ENCODE measurements at places on chromosomes 1 and 21. TPM values are rescaled to one million over a fixed set of nuclear protein-coding genes. Genes with fewer than 3 reads are reported as not detected.

DNA sequence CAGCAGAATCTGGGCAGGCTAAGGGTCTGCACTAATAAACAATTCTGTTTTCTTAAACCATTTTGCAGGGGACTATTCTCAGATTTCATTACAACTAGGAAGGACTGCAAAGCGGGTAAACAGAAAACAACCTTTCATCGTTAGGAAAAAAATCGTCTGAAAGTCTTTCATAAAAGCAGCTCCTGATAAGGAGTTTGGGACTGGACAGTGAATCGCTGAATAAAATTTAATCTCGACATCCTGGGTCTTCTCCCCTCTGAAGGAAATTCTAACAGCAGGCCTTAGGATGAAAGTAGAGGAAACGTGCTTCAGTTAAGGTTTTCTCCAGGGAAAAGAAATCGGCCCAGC, 471 bp upstream of the MTF2 start:
- DNase-seq: no peak

DNA sequence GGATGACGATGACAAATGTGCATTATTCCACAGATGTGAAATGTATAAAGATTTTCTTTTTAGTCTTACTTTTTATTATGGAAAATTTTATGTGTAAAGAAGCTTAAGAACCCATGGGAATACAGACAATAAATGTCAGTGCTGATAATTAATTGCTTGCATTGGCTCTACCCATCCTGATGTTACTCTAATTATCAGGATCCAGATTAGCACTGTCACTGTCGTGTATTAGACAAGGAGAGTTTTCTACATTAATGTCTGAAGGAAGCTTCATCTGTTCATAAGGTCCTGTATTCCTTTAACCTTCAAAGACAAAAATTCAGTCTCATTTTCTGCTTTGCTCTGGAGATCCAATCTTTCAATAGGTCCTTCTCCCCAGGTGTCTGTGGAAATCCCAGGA, 259.1 kb upstream of the ADAMTS5 start:
- DNase-seq: no peak

DNA sequence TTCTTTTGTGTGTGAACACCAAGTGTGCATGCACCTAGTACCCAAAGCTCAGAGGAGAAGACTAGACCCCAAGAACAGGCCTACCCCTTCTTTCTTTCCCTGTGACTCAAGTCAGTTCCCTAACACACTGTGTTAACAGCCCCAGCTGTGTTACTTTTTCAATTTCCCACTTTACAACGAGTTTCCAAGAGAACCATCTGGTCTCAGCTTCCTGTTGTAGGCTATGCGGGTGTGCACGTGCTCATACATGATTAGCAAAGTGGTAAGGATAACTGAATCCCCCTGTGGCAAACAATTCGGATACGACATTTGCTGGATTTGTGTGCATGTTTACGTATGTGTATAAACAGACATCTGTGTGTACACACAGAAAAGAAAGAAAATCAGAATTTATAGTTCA, 17.9 kb downstream of the IFNAR2 start:
- DNase-seq: no peak

DNA sequence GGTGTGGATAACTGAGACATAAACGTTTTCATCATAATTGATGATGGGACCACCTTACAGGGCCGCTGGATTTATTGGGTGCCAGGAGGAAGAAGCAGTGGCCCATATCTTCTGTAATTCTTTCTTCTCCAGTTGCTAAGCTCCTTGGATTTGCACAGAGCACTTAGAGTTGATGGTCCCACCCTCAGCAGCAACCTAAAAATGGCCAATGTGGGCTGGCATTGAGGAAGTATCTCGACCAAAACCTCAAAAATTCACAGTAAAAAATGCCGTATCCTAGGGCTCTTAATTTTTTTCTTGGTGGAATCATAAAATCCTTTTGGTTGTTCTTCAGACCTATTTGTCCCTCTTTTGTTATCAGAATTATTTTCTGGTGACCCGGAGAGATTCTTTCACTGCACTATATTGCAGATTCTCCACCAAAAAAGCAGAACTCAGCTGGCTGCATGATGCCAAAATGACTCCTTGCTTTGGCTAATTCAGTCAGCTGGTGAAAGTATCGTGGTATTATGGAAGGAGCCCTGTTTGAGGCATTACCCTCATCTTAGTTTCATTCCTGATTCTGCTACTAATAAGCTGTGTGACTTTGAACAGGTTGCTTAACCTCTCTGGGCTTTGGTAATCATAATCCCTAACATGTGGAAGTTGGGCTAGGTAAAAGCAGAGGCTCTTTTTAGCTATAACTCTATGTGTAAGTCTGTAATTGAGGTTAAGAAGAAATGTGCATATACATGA, 27.6 kb downstream of the KIRREL1 start:
- peak; percentile 34 for DNase-seq

DNA sequence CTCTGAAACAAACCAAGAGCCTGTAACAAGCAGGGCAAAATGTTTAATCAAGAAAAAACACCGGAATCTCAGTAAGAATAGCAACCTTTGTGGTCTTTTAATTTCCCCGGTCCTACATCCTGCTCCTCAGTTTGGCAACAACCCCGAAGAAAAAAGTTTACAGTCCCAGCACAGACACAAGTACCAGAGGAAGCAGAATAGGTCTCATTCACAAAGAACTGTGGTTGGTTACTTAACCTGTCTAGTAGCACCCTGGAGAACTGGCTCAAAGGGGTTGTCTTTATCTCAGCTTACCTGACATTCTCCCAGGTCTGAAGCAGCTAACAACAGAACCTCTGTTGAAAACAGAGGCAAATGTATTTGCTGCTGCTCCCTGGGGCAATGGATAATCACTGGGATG, 399.3 kb downstream of the AJAP1 start:
- DNase-seq: no peak

GRCh38 chr1:82858031-82858430, 1057.3 kb downstream of the ADGRL2 start:
- DNase-seq: no peak

DNA sequence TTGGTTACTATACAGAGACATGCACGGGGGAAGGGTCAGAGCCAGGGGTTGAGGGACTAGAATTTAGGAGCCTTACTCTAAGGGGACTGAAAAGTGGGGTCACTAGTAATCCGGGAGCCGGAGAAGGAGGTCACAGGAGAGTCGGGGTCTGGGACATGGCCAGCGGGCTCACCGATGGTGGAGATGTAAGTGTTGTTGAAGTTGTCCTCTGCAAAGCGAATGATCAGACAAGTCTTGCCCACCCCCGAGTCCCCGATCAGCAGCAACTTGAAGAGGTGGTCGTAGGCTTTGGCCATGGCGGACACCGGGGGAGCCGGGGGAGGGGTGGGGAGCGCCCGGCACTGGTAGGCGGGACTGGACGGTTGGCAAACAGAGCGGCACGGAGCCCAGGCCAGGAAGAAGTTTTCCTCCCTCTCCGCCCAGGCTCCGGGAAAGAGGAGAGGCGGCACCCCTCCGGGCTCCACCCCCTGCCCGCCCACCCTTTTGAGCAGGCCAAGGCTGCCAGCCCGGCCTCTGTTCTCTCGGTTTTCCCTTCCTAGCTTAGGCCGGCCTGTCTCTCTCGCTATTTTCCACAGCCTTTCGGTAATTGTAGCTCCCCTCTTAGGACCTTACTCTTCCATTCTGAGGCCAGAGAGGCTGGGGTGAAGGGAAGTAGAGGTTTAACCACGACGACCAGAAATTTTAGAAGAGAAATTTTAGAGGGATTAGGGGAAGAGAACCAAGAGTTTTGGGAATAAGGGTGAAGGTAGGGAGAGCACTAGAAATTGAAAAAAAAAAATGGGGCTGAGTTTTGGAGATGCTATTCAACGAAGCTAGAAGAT, at the start of gene RAB13:
Gene RAB13, minus strand, starts transcription at position 399 of the 821 bp plus-strand sequence. Its CDS starts 103 bp downstream, at position 296.
- peak; percentile 78 for DNase-seq

- no peak for DNase-seq
These were observed 488.7 kb downstream of the OMA1 start for GRCh38 chr1:58057826-58058225.

- DNase-seq: no peak
These were observed 72.3 kb downstream of the CAMK2N1 start for GRCh38 chr1:20413776-20414140.

- no peak for DNase-seq
These were observed 345 bp downstream of the HPCAL4 start for GRCh38 chr1:39690794-39691382.

DNA sequence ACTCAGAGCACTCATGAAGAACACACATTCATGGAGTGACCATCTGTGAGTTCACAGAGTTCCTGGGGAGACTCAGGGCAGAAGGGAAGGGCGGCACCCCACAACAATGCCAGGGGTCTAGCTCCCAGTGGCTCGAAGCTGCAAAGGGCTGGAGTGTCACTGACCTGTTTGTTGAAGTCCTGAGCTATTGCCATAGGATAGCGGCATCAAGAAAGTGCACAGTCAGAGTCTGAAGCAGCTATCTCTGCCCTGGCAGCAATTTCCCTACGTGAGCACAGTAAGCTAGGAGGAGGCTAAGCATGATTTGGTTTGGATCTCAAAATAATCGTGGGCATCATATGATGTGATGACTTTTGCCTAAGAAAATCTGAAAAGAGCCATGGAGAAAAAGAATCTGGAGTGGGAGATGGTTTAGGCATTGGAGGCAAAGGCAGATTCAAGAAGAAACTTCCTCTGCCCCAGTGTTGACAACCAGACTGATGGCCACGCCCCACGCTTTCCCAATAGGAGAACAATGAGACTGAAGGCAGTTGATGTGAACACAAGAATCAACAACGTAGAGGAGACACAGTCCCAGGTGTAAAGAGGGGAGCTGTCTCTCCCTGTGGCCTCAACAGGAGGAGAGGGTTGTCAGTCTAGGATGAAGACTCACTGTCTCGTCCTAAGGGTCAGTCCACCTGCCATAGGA, 100.0 kb upstream of the SLC25A33 start:
- no peak for DNase-seq

DNA sequence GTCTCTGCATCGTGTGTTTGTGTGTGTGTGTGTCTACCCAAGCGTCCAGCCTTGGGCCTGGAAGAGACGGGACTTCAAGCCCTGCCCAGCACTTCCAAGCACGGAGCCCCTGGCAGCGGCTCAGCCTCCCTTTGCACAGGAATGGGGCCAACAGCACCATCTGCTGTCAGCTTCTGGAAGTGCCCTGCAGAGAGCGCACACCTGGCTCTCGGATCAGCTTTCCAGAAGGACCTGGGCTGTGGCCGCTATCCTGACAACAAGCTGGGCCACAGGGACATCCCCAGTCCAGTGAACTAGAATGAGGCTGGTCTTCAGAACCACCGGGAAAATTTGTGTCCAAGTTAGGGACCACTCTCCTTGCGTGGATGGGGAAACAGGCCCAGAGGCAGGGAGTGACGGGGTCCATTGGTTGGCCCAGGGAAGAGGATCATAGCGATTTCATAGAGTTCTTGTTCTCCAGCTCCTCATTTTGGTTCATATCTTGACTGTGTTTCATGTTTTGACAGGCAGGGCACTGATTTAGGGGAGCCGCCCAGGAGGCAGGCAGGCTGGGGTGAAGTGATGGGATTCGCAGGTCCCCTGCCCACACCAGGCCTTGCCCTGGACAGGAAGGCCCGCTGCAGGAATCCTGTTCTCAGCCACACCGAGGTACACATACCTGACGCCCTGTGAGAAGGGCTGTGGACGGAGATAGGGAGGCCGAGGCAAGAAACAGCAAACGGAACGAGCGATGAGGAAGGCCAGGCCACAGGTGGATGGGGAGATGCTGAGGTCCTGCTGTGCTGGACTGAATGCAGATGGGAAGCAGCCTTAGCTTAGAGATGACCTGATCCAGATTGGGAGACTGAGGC, 38.4 kb downstream of the TAS1R2 start:
- DNase-seq: peak; percentile 48

DNA sequence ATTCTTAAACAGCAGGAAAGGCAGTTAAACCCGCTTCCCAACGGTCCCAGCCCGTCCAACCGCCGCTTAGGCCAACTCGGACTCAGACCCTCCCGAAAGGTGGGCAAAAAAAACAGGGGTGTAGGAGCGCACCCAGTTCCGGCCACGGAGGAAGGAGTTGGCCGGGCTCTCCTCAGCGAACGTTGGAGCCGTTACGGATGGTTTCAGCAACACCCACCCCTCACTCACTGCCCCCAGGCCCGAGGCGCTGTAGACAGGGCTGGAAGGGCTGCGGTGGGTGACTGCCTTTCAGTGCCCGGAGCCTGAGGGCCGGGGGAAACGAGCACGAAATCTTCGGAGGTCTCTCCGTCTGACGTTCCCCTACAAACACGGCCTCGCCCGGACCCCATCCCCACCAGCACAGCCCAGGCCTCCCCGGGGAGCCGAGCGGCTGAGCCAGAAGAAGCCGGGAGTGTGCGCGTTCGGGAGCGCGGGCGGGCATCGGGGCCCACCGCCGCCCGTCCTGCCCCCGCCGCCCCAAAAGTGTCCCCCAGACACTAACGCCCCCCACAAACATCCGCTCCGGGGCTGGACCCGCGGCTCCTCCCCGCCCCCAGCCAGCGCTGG, 1.3 kb downstream of the KDM5B start:
- no peak for DNase-seq

GRCh38 chr1:20426923-20427322, 59.1 kb downstream of the CAMK2N1 start:
- DNase-seq: peak; percentile 86

DNA sequence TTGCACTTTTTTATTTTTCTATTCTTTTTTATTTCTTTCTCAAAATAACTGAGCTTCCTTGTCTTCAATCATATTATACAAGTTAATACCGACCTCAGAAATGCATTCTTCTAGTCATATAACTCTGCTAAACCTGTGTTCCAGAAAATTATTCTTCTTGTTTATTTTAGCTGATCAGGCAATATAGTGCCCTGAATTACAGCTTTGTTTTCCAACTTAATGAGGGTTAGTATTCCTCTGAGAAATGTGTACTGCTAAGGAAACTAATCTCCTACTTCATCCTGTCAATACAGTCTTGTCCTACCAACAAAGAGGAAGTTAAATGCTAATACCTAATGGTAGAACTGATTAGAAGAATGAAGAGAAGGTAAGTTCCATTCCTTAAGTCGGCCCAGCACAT, 13.0 kb downstream of the BRINP3 start:
- no peak for DNase-seq

DNA sequence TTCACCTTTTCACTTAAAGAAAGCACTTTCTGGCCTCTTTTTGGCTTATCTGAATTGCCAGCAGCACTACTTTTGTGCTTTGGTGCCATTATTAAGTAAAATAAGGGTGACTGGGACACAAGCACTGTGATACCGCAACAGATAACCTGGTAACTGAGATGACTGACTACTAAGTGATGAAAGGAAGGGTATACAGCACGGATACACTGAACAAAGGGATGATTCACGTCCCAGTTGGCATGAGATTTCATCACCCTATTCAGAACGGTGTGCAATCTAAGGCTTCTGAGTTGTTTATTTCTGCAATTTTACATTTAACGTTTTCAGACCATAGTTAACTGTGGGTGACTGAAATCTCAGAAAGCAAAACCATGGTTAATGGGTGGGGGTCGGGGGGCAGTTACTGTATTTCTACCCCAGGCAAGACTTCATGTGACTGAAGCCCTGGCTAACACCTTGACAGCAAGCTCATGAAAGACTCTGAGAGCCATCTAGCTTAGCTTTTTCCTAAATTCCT, 102.8 kb downstream of the CLIC6 start:
- peak; percentile 38 for DNase-seq

Gene TCEA3
- 8.4 TPM for total RNA-seq

Gene PPFIA4
- total RNA-seq: 1.0 TPM

Gene PADI2
- total RNA-seq: 0.30 TPM

Gene ATP1A4
- not detected for total RNA-seq

Gene WDR47
- 16.2 TPM for total RNA-seq

Gene PDZK1
- 0.80 TPM for total RNA-seq

Gene LCE2A
- total RNA-seq: 18.6 TPM

Gene EFNA1
- total RNA-seq: not detected

Gene NBPF19
- total RNA-seq: 8.1 TPM

Gene NUCKS1
- total RNA-seq: 261 TPM

Measured in HFFc6 (cell line).